ENCODE measurements at places on chromosomes 5 and 9. TPM values are rescaled to one million over a fixed set of nuclear protein-coding genes. Genes with fewer than 3 reads are reported as not detected.

IL31RA gene
- total RNA-seq: not detected

TTC23L gene
- not detected for total RNA-seq

NR4A3 gene
- 42.4 TPM for total RNA-seq

GARIN3 gene
- not detected for total RNA-seq

OLFML2A gene
- total RNA-seq: not detected

DNA sequence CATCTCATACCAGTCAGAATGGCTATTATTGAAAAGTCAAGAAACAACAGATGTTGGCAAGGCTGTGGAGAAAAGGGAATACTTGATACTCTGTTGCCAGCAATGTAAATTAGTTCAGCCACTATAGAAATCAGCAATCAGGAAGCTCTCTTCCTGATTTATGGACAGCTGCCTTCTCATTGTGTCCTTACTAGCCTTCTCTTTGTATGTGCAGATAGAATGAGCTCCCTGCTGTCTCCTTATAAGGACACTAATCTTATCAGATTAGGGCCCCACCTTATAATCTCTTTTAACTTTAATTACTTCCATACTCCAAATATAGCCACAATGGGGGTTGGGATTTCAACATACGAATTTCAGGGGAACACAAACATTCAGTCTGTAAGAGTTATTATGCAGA is 38.0 kb downstream of the KCNV2 start:
- no peak for DNase-seq
- no peak overlapping the region for H3K27ac ChIP-seq
- H3K27me3 ChIP-seq: no peaks in the 10 kb centered on the region

DNA sequence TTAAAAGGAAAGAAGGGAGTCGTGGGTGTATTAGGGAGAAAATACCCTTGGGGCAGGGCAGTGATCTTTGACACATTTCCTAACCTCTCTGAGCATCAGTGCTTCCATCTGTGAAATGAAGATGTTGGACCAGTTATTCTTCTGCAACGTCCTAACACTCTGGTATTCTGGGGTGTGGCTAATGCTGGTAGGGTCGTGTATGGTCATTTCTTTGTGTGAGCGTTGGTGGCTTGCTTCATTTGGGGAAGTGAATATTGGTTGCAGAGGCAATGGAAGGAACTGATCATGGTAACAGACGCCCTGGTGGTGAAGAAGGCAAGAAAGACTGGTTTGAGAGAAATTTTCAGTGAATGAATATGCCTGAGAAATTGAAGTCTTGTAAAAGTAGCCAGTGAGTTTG is 67.9 kb upstream of the TTC23L start:
- no peaks in the 10 kb centered on the region for H3K4me1 ChIP-seq
- H3K27ac ChIP-seq: no peak overlapping the region
- H3K27me3 ChIP-seq: peaks cover 7% of the 10 kb centered on the region
- H3K36me3 ChIP-seq: no peaks in the 10 kb centered on the region

GRCh38 chr9:123329329-123329955 is 26.6 kb upstream of the CRB2 start:
- H3K27ac ChIP-seq: no peak overlapping the region
- H3K4me3 ChIP-seq: no peak overlapping the region
- no peak for DNase-seq
- H3K4me1 ChIP-seq: peaks cover 4% of the 10 kb centered on the region

GRCh38 chr5:140336388-140336787 is 10.0 kb downstream of the HBEGF start:
- no peak overlapping the region for H3K27ac ChIP-seq
- H3K4me1 ChIP-seq: peaks cover 5% of the 10 kb centered on the region
- no peak overlapping the region for H3K4me3 ChIP-seq
- DNase-seq: no peak
- H3K36me3 ChIP-seq: no peaks in the 10 kb centered on the region
